ENCODE measurements at places on chromosomes 6 and 20.
A peak's percentile ranks its signal among the peaks of the same experiment; 100 is the strongest.

DNA sequence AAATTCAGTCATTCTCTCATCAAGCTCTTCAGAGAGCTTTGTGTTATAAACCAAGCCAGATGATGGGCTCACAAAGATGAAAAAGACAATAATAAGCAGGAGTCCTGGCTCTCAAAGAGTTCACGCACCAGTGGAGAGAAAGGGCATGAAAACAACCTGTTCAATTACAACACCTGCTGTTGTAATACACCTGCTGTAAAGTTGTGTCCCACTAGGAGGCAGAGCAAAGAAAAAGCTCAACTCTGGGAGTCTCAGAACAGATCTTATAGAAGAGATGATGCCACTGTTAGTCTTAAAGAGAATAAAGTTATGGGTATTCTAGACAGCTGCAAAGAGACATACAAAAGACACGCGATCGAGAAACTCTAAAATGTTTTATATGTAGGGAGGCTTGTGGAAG is 100.6 kb downstream of the DCDC2 start:
- no peak for DNase-seq

GRCh38 chr6:16585805-16586204 is 175.5 kb downstream of the ATXN1 start:
- DNase-seq, result peak; percentile 88

DNA sequence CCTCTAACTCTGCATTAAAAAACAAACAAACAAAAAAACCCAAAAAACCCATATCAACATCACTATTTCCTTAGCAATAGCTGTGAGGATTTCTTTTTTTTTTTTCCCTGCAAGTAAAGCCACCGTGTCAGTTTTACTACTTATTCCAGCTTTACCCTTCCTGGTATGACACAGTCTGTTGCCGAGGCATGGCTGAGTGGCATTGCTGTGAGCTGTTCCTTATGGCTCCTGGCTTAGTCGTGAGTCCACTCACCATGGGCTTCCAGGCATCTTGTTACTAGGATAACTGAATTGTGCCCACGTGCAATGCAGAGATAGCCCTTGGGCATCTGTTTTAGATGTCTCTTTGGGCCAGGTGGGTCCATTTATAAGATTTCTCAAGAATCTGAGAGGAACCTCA is 84.8 kb downstream of the LRRC1 start:
- no peak for DNase-seq

DNA sequence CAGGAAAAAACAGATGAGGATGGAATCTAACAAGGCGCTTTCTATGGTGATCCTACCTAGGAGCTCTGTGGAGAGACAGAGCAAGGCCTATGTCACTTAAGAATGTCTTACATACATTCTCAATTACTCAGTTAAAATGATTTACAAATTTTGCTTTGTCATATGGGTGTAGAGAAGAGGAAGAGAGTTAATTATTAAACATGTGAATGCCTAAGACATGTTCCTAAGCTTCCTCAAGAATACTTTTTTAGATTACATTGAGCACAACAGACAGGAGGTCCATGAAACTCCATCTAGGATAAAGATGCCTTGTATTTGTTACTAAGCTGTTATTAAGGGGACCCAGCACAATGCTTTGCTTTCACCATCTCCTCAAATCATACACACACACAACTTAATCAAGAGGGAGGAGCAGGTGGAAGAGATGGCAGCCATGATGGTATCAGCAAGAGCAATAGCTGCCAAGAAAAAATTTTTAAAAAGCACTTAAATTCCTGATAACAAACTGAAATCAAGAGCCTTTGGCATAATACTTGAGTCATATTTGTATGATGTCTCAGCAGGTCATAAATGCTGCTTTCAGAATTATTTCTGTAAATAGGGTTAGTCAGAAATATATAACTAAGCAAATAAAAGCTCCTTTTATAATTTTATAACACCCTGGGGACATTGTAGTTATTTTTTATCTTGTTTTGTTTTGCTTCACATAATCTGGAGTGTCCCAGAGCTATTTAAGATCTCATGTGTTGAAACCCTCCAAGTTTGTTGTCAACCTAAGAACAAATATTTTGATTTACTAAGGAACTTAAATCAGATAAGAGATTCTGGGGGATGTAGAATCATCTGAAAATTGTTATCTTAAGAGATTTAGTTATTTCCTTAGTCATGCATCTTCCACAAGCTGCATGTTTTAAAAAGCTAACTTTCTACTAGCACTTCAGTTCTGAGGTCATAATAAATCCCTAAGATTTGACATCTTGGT is 70.0 kb upstream of the CD2AP start:
- no peak for DNase-seq

DNA sequence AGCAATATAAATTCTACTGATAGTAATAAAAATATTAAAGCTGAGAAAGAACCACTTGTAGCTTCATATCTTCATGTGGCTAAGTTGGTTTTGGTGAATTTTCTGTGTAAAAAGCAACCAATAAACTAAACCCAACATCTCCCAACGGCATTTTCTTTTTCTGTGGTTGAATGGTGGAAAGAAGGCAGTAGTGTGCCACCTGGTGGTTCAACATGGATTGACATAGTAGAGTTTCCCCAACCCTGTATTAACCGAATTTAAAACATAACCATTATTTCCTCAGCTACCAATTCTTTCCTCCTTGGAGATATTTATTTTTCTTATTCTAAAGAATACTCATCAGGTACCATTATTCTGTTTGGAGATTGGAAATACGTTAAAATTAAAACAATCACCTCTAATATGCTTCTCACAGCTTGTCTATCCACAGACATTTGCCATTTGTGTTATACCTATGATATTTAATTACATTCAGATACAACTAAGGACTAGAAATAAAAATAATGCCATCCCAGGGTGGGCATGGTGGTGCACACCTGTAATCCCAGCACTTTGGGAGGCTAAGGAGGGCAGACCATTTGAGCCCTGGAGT is 117.1 kb upstream of the EEF1E1 start:
- DNase-seq, result peak; percentile 57

- no peak for DNase-seq
These were observed 33.2 kb upstream of the HBS1L start for GRCh38 chr6:135087803-135088202.

DNA sequence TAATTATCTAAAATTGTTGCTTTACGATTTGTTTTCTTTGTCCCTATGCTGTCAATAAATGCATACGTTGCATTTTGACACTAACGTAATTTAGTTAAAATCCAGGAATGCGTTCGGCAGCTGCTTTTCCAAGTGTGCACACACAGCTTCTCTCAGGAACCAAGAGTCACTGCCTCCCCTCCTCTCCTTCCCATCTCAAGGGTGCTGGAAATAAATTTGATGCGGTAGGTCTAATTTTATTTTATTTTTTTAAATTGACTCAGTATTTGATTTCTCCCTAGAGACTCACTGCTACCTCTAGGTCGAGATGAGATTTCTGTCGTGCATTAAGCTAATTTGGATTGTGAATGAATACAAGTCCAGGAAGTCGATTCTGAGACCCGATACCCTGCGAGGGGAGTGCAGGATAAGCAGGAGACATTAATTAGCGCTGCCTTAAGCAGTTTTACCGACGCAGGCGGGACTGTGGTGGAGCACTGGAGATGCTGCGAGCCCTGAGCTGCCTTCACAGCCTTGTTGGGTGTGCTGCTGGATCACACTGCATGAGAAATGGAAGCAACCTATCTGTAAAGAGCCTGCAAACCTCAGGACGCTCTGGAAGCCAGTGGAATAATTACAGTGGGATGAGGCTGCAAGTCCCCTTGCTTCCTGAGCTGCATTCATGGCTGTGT is 381.2 kb downstream of the C6orf118 start:
- peak; percentile 4 for DNase-seq

GRCh38 chr6:160930547-160931377 is 60.8 kb upstream of the MAP3K4 start:
- peak; percentile 95 for DNase-seq

DNA sequence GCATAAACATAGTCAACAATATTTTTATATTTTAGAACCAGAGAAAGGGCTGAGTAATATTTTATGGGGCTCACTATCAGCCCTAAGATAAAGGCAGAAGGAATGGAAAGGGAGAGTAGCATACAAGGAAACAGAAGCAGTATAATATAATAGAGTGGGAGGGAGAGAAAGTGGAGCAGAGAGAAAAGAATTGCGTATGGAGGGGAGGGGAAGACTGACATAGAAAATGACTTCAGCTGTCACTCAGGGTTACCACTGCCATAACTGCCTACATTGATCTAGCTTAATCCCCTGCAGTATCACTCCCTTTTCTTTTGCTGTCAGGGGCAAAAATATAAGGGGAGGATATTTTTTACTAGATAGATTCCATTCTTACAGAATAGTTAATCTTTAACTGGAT is 1133.5 kb upstream of the MAP3K7 start:
- DNase-seq, result no peak

GRCh38 chr20:62118113-62119043 is 3.9 kb upstream of the LSM14B start:
- DNase-seq, result no peak

- peak; percentile 88 for DNase-seq
These were observed 15.0 kb upstream of the MARCKS start for GRCh38 chr6:113842165-113842564.

GRCh38 chr6:132719736-132720448 is 6.0 kb upstream of the VNN1 start:
- no peak for DNase-seq

GRCh38 chr20:62320581-62321354 is 18.0 kb downstream of the ADRM1 start:
- no peak for DNase-seq

- no peak for DNase-seq
These were observed 297.7 kb downstream of the DHX35 start for GRCh38 chr20:39259808-39260207.

DNA sequence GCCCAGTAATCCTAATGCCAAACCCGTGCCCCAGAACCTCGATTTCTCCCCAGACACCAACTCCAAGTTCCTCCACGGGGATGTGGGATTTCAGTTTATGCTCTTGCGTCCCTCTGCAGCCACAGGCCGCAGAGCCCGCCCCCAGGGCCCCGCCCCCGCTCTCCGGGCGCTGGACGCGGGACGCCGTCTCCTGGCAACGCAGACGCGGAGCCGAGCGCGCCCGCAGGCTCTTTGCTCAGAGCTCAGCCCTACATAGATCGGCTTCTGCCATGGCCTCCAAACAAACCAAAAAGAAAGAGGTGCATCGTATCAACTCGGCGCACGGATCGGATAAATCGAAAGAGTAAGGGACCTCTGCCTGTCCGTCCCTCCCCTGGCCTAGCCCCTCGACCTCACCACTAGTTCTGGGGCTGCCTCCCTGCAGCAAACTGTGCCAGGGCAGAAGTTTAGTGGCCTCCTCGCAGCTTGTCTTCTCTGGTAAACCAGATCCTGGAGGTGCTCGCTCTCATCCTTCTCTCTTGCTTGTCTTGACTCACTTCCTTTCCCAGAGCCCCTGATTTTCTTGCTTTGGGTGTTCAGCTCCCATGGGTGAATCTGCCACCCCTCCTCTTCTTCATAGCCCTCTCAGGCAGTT is at the start of gene ADGB:
Gene ADGB (plus strand): TSS at position 201 of the 634 bp plus-strand sequence. CDS start 69 bp downstream, at position 270.
- peak; percentile 40 for DNase-seq

GRCh38 chr20:41057999-41058673 is 29.5 kb downstream of the TOP1 start:
- DNase-seq, result peak; percentile 83

DNA sequence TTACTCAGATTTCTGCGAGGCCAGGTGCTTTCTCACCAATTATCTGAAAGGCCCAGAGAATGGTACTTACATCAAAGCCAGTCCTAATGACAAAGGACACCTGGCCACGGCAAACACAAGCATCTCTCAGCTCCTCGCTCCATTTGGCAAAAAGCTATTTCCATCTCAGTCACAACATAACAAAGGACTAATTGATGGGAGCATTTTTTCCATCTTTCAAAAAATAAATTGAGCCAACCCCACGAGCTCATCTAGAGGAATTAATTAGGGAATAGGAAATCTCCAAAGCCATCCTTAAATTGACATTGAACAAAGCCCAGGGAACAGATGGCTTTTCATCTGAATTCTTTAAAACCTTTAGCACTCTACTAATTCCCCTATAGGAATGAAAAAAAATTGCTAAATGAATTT is 236.7 kb downstream of the HAO1 start:
- no peak for DNase-seq

DNA sequence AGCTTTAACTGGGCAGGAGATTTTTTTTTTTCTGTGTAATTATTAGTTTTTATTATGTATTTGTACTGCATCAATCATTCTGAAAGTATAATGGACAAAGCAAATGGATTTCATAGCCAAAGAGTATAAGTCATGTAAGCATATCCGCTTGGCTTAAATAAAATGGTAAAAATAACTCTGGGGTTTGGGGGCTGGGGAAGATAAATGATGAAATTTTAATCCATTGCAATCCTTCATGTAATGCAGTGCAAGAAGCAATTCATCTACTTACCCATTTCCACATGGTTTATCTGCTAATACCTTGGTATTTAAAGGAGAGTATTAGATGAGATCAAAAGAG is 781.4 kb downstream of the QKI start:
- DNase-seq, result peak; percentile 1

GRCh38 chr6:110341663-110342596 is 16.2 kb downstream of the METTL24 start:
- no peak for DNase-seq

GRCh38 chr6:93059911-93060310 is 359.4 kb downstream of the EPHA7 start:
- DNase-seq, result no peak

GRCh38 chr6:169366258-169366901 is 112.7 kb upstream of the THBS2 start:
- DNase-seq, result no peak

DNA sequence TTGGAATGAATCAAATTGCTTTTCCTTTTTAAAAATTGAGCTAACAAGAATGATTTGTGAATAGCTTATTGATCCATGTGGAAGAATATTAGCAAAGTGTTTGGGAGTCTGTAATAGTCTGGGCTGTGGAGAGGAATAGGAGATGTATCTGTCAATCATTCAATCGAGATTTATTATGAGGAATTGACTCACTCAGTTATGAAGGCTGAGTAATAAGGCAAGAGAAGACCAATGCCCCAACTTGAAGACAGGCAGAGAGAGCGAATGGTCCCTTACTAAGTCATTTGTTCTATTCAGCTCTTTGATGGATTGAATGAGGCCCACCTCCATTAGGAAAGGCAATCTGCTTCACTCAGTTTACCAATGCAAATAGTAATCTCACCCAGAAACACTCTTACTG is 403.0 kb downstream of the CD83 start:
- DNase-seq, result no peak

DNA sequence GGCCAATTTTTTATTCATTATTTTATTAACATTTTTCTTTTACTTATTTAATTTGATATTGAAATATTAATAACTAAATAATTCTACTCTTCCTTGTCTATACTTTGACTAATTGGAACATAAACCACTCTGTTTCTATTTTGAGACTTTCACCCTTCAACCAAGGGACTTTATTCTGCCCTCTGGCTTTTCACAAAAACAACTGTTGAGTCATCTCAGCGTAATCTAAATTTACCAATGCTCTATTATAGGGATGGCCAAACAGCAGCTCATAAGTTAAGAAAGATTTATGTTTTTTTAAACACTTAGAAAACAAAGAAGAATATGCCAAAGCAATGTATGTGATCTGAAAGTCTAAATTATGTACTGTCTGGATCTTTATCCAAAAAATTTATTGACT is 46.7 kb downstream of the DOP1A start:
- no peak for DNase-seq
